Right hindlimb (tissue), 1 donor: ENCODE measurements at places on chromosomes 3 and 15.

DNA sequence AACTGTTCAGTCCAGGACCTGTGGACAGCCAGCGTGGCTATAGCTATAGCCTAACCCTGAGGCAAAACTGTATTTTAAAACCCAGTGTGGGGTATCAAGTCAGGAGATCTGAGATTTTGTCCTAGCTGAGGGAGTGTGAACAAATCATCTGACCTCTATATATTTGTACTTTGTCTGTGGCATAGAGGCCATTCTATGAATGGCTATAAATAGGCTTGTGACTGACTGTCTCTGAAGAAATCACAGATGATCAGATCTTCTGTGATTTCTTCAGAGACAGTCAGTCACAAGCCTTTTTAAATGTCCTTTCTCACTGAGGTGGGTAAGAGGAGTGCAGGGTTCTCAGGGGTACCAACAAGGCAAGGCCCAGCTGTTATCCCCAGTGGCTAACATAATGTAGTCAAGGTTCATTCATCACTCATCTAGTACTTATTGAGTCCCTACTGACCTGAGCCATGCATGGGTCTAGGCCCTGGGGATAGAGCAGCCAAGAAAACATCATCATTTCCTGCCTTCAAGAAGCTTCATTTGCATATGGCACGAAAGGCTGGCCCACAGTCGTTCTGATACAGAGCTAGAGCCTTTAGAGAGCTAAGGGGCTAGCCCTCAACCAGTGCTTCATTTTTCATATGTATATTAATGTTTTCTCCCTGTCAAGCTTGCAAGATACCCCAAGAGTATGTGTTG, 53.3 kb downstream of the TIPARP start:
- no peak for DNase-seq

GRCh38 chr3:64084640-64085039, 61.3 kb upstream of the PSMD6 start:
- DNase-seq, result no peak

- DNase-seq, result no peak
Observed at GRCh38 chr15:56989411-56989924, 71.0 kb downstream of the TCF12 start.

DNA sequence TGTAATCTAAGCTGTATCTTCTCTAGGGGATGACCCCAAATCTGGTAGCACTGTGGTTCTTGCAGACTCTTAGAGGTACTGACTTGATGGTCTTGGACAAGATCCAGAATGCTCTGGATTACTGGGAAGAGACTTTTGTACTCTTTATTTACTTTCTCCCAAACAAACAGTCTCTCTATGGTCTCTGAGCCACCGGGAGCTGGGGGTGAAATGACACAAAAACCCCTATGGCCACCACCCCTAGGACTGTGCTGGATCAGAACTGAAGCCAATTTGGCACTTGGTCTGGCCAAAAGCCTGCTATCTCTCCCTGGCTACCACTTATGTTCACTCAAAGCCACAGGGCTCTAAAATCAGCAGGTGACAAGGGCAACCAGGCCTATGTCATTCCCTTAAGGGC, 50.2 kb upstream of the SI start:
- DNase-seq, result no peak

DNA sequence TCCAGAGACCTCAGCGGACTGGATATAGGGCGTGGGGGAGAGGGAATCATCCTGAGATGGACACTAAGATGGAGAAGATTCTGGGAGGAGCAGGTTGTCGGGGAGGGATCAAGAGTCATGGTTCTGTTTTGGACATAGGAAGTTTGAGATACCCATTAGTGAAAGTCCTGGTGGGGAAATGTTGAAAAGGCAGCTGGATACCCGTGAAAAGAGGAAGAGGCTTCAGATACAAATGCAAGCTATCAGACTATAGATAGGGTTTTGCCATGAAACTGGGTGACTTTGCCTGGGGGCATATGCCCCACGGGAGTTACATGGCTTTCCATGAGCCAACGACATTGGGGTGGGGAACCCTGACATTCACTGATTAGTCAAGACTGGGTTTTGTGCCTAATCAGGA, 1.1 kb upstream of the GPR62 start:
- no peak for DNase-seq

DNA sequence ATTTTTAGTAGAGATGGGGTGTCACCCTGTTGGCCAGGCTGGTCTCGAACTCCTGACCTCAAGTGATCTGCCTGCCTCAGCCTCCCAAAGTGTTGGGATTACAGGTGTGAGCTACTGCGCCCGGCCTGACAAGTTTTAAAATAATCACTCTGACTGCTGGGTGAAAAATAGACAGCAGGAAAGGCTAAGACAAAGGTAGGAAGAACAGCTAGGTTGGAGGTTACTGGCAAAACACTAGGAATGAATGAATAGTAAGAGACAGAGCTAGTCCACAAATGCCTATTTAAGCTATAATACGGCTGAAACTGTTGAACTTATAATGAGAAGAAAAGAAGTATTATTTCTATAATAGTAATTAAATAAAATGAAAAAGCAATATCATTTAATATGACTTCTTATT, 46.7 kb upstream of the RAP2B start:
- no peak for DNase-seq

DNA sequence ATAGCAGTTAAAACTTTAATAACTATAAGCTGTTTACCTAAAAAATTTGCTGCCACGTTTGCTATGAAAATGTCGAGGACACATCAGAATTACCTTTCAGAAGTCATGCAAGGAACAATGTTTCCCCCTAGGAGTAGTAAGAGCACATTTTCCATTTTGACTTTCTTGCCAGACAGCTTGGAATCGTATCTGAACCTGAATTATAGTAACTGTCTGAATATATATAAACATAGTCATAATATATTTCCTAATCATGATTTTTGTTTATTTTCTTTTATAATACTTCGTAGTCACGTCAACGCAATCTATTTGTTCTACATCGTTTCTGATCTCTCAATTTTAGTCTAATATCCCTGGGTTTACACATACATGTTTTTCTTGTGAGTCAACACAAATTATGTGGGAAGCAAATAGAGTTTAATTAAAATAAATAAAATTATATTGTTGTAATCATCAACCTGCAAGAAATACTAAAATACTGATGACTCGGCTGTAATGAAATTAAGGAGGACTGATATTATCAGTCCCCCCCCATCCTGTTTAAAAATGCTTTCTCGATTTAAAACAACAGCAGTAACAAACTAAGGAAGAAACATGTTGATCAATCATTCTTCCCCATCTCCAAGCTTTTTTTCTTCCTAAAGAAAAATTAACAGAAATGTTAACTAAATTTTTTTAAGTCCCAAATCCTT, 78.4 kb downstream of the MME start:
- DNase-seq, result no peak

- no peak for DNase-seq
Observed at GRCh38 chr15:96959501-96959900, 629.0 kb downstream of the NR2F2 start.

DNA sequence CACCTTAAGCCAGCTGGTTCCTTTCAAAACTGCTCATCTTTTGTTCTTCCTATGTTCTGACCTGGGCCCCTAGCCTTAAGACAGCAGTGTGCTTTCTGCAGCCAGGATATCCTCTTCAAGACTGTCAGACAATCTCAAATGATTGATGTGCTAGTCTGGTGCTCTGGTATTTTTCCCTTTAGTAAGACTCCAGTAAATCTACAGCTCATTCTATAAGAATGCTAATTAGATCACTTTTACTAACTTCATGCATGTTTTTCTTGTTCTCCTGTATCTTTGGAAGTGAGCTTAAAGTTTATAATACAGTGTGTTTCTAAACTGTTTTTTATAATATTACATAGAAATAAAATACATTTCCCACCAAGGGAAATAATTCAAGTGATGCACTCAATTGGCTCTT, 220.9 kb upstream of the NANOGP8 start:
- DNase-seq, result peak; percentile 30

- DNase-seq, result peak; percentile 45
Observed at GRCh38 chr3:122258757-122259371, 66.2 kb upstream of the CSTA start.
